ENCODE measurements at places on chromosomes 13 and 19.

GRCh38 chr13:105997581-105998550 lies 537.6 kb downstream of the EFNB2 start:
- DNase-seq, result no peak

DNA sequence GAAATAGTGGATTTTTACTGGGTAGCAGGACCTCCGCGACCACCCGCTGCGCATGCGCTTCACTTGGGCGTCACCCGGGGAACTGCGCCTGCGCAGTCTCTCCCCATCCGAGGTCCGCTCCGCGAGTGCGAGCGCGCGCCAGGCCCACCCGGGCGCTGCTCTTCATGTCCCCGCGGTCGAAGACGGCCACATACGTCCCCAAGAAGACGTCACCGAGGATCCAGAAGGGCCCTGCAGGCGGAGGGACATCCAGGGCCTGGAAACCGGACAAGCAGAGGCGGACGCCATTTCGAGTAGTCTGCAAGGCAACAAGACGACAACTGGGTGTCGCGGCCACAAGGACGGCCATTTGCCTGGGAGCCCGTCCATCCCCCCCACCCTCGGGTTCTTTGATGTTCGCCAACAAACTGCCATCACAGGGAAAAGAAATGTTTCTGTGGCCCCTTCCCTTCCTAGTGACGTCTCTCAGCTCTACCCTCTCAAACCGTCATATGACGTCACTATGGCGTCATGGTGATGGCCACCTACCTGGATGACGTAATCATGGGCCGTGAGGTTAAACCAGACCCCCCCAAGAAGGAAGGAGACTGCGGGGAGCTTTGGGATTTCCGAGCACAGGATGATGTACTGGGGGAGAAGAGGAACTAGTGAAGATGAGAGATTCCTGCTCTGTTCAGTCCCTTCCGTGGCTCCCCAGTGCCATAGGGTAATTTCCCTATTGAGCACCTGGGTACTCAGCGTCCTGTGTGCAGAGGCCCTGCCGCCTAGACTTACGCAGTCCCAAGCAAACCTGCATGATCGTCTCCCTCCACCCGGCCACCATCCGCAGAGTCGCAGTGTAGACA lies 6.7 kb downstream of the NAPSA start:
- DNase-seq, result peak; percentile 48

DNA sequence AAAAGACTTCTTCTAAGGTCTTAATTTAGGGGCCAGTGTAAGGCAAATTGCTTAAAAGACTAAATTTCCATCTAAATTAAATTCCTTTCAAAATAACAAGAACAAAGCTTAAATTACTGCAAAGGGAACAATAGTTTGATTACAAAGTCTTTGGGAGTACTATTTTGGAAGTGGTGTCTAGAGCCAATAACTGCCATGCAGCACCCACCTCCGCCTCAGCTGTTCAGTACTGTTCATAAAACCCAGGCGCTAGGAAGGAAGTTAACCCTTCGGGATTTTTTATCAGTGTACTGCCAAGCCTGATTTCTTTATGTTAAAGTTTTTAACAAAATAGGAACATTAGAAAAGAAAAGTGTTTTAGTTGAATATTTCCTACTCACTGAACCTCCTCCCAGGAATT lies 210.1 kb downstream of the LIG4 start:
- no peak for DNase-seq

DNA sequence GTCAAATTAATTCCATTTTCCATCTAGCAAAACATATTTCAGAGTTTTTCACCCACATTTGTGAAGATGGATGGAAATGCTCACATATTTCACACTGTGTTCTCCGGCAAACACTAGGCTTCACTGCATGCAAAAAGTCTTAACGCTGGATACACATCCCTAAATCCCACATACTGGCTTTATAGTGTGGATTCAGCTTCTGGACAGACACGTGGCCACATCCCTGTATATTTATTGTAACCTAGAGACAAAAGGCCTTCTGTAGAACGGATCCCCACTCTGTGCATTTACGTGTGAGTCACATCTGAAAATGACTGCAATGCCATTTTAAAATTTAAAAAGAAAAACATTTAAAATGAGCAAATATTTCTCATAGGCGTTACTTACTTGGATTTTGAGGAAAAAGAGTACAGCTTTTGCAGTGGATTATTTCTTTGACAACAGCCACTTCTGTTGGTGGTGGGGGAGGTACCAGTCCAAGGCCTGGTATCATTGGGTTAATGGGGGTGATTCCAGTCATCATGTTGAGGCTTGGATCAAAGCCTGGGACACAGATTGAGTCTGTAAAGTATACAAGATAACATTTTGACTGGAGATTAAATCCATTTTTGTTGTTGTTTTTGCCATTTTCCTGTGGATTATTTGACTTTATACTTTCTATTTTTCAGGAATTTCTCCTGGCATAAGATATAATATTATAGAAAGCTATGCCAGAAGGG lies 337.7 kb downstream of the DNAJC15 start:
- DNase-seq, result no peak

DNA sequence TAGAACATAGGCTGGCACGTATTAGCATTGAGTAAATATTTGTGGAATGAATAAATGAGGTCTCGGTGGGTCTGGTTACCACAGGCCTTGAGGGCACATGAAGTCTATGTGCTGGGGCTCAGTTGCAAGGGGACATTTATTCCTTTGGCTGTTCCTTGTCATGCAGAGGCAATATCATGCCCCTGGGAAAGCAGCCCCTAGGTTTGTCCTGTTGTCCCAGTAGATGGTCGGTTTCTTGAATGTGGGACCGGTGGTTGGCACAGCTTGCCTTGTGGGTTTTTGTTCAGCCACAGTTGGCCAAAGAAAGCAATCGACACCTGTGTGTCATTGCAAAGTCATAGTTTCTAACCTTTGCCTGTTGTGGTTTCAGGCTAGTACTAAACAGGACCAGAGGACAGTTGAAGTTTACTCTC lies 24.7 kb upstream of the GPR183 start:
- no peak for DNase-seq

DNA sequence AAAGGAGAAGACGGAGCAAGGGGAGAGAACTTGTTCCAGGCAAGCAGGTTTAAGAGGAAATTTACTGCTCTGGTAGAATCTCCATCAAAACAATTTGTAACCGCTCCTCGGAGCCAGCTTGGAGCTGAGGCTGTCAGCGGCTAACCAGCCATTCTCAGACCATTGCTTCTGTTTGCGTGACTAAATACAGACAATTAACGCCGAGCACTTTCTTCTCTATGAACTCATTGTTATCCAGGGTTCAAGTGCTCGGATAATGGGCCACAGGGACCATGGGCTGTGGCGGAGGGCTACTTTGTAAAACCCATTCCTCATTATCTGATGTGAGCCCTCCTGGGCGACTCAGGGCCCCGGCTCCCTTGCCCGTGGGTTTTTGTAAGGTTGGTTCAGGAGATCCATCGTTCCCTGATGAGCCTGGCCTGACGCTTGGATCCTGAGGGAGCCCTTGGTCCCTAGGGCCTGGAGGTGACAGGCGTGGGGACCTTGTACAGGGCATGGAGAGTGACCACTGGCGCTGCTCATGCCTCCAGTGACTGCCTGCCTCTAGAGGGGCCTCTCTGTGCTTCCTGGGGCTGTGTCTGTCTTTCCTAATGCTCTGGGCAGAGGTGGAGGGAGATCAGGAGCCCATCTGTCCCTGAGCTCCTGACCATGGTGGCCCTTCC lies 61.5 kb upstream of the ZNF536 start:
- DNase-seq, result no peak

- no peak for DNase-seq
These were observed 131.3 kb downstream of the CYSLTR2 start for GRCh38 chr13:48784916-48785548.

DNA sequence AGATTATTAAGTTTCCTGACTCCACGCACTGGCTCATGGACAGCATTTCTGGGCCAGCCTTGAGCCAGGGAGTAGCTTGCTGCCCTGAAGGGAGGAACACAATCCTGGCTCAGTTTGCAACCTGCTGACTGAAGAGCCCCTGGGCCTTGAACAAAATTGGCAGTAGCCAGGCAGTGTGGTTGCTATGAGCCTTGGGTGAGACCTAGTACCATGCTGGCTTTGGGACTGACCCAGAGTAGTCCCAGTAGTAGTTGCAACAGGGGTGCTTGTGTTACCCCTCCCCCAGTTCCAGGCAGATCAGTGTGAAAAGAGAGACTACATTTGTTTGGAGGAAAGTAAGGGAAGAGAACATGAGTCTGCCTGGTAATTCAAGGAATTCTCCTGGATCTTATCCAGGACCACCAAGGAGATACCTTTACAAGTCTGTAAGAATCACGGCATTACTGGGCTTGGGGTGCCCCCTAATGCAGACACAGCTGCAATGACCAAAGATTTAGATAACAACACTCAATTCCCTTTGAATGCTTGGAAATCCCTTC lies 22.0 kb downstream of the ITGBL1 start:
- DNase-seq, result peak; percentile 41

- peak; percentile 88 for DNase-seq
These were observed 261.0 kb downstream of the GPC5 start for GRCh38 chr13:91659256-91660075.

DNA sequence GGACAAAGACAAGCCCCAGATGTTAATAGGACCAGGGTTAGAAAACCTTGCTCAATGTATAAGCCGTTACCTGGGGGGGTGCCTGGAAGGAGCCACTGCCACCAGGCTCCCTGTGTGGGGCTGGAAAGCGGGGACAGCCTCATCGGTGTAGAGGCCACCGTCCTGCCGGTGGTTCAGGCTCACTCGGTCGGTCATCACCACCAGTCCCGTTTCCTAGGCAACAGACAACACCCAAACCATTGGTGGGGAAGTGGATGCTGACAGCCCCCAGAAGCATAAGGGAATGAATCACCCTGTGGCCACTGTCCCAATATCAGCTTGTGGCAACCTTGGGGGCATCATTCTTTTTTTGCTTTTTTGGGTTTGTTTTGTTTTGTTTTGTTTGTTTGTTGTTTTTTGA lies 55.8 kb downstream of the CPAMD8 start:
- no peak for DNase-seq

DNA sequence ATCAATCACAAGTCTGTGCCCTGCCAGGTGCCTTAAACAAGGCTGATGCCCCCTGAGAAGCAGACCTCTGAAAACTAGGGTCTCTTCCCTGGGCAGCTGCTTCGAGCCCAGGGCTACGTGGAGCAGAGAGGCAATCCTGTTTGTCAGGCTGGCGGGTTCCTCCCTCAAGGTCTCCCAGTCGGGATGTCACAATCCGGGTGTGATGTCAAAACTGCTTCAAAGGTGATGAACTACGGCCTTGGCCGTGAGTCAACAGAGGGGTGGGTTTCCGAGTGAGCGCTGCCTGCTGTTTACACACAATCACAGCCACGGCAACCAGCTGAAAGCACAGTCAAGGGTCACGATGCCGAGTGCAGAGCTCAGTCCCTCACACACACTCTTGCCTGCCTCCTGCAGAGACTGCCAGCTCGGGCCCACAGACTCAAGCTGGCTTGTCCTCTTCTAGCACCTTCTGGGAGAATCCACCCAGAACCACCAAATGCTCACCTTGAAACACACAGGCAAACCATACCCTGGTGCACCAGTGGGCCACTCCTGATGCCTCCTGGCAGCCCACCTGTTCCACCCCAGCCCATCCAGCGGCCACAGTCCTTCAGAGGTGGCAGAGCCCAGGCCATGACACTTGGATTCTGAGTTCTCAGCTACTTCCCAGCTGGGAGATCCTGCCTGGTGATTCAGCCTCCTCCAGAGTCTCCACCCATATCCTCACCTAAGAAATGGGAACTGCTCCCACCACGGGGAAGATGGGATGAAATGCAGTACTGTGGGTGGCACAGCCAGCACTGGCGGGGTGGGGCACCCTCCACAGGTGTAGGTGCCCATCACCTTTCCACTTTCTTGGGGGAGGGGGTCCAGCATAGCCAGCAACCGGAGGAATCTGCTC lies 6.8 kb downstream of the ELL start:
- DNase-seq, result peak; percentile 38

DNA sequence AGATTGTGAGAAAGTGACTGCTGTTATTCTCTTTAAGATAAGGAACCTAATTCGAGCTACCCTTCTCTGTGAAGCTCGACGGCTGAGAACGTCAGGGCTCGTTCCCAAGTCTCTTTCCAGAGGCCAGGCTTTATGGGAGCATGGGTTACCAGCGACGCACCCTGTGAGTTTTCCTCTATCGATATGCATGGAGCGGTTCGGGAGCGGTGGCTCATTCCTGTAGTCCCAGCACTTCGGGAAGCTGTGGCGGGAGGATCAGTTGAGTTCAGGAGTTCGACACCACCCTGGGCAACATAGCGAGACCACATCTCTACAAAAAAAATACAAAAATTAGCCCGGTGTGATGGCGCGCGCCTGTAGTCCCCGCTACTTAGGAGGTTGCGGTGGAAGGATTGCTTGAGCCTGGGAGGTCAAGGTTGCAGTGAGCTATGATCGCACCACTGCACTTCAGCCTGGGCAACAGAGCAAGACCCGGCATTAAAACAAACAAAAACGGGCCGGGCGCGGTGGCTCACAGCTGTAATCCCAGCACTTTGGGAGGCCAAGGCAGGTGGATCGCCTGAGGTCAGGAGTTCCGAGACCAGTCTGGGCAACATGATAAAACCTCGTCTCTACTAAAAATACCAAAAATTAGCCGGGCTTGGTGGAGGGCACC lies 681 bp upstream of the ZNF606 start:
- DNase-seq, result no peak

DNA sequence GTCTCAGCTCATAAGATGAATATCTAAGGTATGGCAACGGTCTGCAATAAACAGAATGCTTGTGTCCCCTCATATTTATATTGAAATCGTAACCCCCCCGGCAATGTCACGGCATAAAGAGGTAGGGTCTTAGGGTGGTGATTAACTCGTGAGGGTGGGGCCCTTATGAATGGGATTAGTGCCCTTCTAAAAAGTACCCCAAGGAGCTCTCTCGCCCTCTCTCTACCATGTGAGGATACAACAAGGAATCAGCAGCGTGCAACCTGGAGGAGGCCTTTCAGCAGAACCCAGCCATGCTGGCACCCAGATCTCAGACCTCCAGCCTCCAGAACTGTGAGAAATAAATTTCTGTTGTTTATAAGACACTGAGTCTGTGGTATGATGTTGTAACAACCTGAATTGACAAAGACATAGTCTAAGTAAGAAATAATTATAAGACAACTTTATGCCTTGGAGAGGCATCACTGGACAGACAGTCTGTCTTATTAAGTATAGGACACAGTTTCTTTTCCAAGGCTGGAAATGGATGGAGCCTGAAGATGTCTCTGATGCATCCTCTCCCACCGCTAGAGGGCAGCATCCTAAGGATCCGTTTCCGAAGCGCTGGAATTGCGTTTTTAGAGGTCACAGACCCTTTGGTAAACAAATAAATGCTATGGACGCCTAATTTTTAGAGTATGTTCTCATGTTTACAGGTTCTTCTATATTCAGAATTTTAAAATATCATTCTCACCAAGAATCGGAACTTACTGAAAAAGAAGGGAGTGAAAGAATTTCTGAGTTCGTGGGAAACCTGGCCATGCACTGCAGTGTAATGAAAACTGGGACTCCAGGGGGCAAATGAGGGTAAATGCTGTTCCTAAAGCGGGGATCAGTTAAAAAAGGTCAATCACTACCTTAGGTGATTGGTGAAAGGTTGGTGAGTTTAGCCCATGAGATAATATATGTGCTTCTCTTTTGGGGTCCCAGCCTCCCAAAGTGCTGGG lies 13.3 kb upstream of the LEUTX start:
- DNase-seq, result no peak

GRCh38 chr19:5494773-5495172 lies 39.6 kb downstream of the ZNRF4 start:
- DNase-seq, result no peak

GRCh38 chr19:41696402-41697197 lies 8.5 kb upstream of the CEACAM7 start:
- DNase-seq, result no peak

- peak; percentile 59 for DNase-seq
These were observed 6.4 kb downstream of the DACH1 start for GRCh38 chr13:71860547-71861138.

- no peak for DNase-seq
These were observed 49.9 kb downstream of the GNG7 start for GRCh38 chr19:2652504-2653099.
